Mesenteric fat pad (tissue), 1 donor: ENCODE measurements at places on chromosomes 7 and 10. TPM values are rescaled to one million over a fixed set of nuclear protein-coding genes. Genes with fewer than 3 reads are reported as not detected.

OR2A1 gene
- 0.16 TPM for total RNA-seq

OR2A7 gene
- 3.8 TPM for total RNA-seq

SFRP5 gene
- not detected for total RNA-seq

PNLIPRP1 gene
- 0.90 TPM for total RNA-seq

GRCh38 chr7:40921589-40922315 is 781.1 kb downstream of the INHBA start:
- no peak for DNase-seq

RNF133 gene
- total RNA-seq: 0.90 TPM

- DNase-seq: no peak
Observed at GRCh38 chr10:106360870-106361269, 803.6 kb downstream of the SORCS1 start.

WDFY4 gene
- total RNA-seq: 10.1 TPM

DNA sequence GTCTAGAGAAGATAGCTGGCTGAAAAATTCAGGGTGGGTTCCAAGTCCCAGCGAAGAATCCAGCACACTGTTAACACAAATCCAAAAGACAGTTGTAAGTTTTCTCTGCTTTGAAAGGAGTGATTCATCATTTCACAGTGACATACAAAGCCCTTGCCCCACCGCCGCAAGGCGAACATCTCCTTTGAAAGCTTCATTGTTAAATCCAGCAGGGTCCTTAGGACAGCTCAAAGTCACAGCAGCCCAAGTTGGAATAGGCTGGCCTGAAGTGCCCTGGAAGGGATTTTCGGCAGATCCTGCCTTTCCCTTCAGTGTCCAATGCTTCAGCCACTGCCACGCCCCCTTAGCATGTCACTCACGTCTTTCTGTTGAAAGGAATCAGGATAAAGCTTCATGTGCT is 526.1 kb downstream of the CALN1 start:
- DNase-seq: no peak
